ENCODE measurements at places on chromosomes 11 and 22.

- no peak for DNase-seq
These were observed 14.0 kb downstream of the USP35 start for GRCh38 chr11:78202733-78203167.

GRCh38 chr11:45605051-45605450, 60.4 kb downstream of the CHST1 start:
- DNase-seq, result no peak

DNA sequence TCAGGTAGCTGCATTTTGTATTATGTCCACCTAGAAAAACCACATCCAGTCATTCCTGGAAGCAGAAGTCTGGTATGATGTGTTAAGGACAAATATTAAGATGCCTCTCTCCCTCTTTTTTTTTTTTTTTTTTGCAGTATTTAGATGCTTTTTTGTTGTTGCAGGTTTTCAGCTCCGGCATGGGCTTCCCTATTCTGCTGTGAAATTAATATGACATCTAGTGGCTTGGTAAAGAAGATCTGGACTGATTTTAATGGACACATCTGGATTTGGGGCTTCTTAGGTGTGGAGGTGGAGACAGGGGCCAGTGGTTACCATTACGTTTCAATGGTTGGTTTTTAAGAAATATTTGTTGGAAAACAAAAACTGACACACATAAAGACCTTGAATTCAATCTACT, 47.5 kb upstream of the RASSF10 start:
- DNase-seq, result no peak

DNA sequence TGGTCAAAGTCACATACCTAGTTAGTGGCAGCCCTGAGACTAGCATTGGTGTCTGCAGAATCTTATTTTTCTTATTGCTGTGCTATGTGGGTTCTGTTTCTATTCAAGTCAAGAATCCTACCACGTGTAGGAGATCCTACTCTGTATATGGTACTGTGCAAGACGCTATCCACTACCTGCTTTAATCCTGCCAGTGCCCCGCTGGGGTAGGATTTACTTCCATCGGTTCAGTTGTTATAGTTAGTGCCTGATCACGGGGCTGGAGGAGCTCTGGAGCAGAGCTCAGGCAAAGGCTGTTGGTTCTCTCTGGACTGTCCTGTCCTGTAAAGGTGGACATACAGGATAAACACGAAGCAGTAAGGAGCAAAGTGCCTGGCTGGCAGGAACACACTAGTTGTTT, 167.9 kb downstream of the NTM start:
- no peak for DNase-seq

DNA sequence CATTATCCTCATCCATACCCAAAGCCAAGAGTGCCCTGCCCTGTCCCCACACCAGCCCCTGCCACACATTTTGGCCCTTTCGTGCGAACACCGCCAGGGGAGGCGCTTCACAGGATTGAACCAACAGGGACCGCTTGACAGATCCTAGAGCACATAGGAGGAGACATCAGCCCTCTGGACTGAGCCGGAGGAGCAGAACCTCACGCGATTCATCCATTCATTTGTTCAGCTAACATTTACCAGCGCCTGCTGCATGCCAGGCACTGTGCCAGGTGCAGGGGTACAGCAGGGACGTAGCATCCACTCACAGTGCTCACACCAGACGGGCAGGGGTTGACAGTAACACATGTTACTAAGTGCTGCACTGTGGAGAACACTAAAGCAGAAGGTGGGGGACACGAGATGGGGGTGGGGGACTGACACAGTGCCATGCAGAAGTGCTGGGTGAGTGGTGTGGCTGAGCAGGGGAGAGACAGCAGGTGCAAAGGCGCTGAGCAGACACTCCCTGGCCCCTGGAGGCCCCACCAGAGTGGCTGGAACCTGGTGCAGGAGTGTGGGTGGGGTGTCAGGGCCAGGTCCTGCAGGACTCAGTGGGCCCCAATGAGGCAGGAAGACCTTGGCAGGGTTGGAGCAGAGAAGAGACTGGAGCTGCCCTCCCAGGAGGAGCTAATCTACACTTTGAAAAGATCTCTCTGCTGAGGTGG, 3.4 kb downstream of the GNAZ start:
- DNase-seq, result no peak

- DNase-seq, result no peak
These were observed 683 bp downstream of the PLA2G6 start for GRCh38 chr22:38180841-38181452.

- no peak for DNase-seq
These were observed 116.1 kb downstream of the ATXN10 start for GRCh38 chr22:45787759-45788158.

DNA sequence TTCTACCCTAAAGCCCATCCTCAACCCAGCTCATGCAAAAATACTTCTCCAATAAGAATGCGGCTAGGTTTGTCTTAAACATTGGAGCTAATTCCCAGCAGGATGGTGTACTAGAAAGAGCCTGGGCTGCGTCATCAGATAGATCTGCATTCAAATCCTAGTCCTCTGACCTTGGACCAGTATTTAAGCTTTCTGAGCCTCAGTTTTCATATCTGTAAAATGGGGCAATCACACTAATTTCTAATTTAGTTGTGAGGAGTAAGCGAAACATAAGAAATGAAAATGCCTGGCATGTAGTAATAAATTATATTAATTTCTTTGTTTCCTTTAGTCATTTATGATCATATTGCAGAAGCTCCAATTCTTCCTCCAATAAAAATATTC, 32.2 kb upstream of the ACCSL start:
- no peak for DNase-seq

GRCh38 chr11:57422669-57423068, 4.3 kb downstream of the SLC43A3 start:
- no peak for DNase-seq

DNA sequence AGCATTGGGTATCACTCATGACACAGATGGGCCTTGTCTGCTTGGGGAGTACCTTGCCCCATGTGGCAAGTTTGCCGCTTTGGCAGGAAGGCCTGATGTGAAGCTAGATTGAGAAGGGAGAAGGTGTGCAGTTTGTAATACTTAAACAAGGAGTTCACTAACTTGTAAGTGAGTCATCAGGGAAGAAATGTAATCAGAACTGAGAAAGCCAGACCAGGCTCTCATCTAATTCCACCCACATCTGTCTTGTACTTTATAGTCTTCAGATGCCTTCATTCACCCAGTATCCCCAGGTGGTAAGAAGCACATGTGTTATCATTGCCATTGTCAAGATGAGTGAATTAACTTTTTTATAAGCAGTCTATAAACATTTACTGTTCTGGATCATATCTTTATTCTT, 116.0 kb upstream of the DDI1 start:
- DNase-seq, result no peak

GRCh38 chr11:87425391-87425790, 387.7 kb downstream of the TMEM135 start:
- no peak for DNase-seq

DNA sequence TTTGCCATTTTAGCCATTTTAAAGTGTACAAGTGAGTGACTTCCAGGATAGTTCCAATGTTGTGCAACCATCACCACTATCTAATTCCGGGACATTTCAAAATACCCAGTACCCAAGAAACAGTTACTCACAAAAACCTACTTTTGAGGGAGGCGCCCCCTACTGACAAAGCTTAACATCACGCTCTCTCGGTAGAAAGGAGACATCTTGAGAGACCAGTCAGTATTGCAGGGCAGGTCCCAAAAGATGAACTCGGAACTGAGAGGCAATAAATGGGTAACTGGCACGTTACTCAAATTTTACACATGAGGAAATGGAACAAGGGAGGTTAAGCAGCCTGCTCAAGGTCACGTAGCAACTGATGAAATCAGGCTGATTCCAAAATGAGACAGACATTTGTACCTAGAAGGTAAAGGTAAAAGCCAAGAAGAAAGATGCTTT, 50.0 kb upstream of the POU2AF1 start:
- peak; percentile 35 for DNase-seq

- DNase-seq, result no peak
These were observed 27.4 kb downstream of the RCN1 start for GRCh38 chr11:32118025-32118974.

- DNase-seq, result no peak
These were observed at the start of gene SCUBE2 for GRCh38 chr11:9091044-9091922. TSS of gene SCUBE2 (minus strand) at chr11:9091599. CDS start at chr11:9091528, 71 bp downstream.

DNA sequence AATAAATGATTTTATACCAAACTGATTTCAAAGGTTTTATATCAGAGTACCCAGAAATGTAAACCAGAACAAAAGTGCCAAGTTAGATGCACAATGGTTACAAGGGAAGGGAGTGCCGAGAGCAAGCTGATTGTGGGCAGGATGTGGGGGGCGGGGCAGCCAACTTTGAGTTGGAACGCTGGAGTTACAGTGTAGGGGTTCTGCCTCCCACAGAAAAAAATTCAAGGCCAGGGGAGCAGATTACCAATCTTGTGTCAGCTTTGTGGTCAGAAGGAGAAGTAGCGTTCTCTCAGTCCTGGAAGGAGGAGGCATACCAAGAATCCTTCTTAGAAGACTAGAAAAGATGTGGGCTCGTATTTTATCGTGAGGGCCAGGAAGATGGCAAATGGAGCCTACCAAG, 15.9 kb upstream of the POU2AF2 start:
- DNase-seq, result no peak

DNA sequence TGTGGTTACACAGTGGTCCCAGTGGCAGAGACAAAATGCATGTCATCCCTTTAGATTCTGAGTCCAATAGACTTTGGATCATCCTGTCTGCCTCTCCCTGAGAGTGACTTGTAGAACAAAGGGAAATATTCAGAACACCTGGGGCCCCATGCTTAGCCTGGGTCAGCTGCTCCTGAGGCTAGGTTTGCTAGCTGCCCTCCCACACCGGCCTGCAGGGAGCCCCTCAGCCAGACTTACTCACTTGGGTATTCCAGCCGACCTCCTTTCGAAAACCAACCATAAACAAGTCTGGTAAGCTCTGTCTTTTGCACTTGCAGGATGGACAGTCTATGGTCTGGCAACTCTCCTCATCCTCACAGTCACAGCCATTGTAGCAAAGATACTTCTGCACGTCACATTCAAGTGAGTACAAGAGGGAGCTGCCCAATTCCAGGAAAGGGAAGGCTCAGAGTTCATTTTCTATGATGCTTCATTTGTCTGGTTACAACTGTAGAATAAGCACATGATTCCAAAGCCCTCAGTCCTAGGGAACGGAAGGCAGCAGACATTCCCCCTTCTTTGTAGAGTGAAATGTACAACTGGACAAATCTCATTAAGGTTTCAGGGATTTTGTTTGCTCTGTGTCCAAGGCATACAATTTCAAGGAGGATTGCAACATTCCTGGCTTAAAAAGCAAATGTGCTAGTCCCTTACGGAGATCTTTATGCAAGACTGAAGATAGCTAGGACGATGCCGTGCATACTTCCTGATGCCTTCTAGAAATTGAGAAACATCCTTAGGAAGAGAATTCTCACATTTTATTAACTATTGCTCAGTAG, 65.5 kb upstream of the EMID1 start:
- DNase-seq, result no peak

GRCh38 chr22:21100149-21101032, 54.6 kb downstream of the LRRC74B start:
- DNase-seq, result no peak

GRCh38 chr22:20241579-20242392, 26.3 kb downstream of the RTN4R start:
- DNase-seq, result no peak

- DNase-seq, result no peak
These were observed 86.7 kb upstream of the RASSF10 start for GRCh38 chr11:12922418-12922817.

DNA sequence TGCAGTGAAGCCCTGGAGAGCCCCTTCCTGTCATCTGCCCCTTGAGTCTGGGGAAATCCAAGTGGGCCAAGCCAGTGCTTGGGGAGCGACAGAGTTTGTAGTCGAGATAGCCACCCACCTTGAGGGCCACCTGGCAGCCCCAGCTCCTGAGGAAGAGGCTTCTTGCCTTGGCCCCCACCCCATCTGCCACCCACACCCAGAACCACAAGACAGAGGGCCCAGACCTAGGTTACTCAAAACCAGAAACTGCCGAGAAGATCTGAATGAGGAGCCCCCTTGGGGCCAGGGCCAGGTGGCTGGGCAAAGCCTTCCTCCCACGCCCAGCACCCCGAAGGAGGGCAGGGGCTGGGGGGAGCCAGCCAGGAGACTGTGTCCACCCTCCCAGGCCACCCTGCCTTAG, 18.8 kb upstream of the PRR5 start:
- no peak for DNase-seq

- DNase-seq, result no peak
These were observed 31.5 kb downstream of the C2CD3 start for GRCh38 chr11:74139151-74139918.

DNA sequence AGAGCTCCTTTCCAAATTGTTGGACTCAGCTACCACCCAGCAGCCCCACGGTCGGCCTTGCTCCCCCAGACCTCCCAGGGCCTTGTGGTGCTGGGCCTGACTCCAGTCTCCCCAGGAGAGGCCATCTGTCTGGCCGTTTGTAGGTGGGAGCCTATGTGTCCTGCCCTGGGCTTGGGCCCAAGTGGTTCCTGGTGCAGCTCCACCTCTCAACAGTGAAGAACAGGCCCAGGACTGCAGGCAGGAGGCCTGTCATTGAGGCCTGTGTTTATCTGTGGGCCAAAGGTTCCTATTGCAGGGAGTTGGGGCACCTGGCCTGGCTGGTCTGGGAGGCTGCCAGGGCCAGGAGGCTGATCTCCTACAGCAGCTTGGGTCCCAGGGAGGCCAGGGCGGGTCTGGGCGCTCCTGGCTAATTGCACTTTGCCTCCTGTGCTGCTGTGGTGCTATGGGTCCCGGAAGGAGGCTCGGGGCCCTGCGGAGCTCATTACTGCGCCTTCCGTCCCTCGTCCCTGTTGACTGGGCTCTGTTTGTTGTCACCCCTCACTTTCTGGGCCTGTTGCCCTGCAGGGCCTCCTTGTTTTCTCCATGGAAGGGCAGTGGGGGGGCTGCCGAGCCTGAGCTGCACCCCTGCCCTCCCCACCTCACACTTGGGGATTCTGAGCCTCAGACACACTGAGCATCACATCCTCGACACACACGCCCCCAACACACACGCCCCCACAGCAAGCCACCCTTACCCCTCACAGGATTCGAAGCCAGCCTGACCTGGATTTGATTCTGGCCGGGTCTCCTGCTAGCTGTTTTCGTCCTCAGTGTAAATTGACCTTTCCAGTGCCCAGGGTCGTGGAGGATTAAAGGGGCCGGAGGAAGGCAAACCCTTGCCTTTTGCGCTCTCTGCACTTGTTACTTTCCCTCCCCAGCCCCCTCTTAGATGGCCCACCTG, 6.8 kb upstream of the OMP start:
- DNase-seq, result no peak

DNA sequence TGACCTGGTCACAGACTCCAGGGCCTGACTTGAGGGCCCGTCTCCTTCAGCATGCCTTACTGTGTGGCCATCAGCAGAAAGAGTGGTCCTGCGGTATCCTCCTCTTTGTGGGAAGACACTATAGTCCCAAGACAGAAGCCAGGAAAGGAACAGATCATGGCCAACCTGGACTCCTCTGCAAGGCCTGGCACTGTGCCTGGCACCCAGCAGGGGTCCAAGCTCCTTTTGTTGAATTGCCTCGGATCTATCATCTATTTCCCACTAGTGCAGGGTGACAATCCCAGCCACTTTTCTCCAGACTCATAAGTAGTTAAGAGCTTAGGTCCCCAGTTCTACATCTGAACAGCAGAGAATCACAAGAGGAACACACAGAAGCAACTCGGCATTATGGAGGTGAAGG, 27.0 kb downstream of the DSCAML1 start:
- DNase-seq, result no peak

- no peak for DNase-seq
These were observed 857.2 kb upstream of the TENM4 start for GRCh38 chr11:80297858-80298632.
